ENCODE measurements at places on chromosomes 16 and 17. TPM values are rescaled to one million over a fixed set of nuclear protein-coding genes. Genes with fewer than 3 reads are reported as not detected.

DNA sequence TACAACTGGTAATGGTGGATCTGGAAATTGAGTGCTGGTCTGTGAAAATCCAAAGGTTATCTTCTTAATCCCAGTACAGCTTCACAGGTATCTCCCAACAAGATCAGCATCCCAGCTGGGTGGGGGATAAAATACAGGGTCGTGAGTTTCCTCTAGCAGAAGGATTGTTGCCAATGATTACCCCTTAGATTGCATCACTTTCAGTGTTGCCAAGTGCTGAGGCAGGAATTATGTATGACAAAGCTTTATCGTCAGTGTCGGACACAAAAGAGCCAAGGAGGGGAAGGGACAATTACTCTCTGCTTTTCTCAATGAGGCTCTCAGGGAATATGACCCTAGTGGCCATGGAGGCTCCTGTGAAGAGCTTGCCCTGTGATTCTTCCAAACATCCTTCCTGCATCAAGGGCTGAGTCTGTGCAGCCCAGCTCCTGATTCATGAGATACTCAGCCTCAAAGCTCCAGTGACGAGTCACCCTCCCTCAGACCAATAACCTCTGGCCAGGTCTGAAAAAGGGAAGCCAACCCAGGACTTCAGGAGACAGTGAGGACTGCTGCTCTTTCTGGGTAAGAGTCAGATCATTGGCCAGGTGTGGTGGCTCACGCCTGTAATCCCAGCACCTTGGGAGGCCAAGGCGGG, 15.0 kb downstream of the OR1F1 start:
- H3K27me3 ChIP-seq, result no peaks in the 10 kb centered on the region
- no peak overlapping the region for H3K4me3 ChIP-seq
- DNase-seq, result no peak
- H3K36me3 ChIP-seq, result no peaks in the 10 kb centered on the region
- no peak overlapping the region for H3K27ac ChIP-seq

DNA sequence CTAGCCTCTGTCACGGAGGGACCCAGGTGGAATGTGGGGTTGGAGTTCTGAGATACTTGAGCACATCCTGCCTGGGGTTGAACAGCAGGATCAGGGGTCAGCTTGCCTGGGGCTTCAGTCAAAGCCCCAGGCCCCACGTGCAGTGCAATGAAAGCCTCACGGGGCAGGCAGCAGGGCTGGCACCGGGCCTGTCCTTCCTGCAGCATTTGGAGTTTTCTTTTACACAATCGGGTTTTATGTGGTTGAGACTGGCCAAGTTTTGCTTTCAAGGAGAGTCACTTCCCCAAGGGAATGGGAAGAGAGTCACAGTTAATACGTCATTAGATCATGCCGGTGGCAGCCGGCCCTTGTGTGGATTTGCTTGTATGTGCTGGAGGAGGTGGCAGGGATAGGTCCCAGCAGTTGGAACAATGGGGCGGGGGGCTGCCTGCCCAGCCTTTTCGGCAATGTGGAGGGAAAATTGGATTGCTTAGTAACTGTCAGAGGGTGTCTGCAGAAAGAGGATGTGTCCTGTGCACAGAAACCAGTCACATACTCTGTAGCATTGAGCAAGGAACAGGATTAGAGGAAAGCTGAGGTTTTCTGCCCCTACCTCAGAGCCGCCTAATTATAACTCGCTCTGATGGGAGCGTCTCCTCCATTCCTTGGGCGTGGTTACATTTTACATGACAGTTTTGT, 4.5 kb downstream of the RMI2 start:
- H3K27me3 ChIP-seq, result no peaks in the 10 kb centered on the region
- DNase-seq, result no peak
- H3K4me3 ChIP-seq, result no peak overlapping the region
- no peak overlapping the region for H3K27ac ChIP-seq

DNA sequence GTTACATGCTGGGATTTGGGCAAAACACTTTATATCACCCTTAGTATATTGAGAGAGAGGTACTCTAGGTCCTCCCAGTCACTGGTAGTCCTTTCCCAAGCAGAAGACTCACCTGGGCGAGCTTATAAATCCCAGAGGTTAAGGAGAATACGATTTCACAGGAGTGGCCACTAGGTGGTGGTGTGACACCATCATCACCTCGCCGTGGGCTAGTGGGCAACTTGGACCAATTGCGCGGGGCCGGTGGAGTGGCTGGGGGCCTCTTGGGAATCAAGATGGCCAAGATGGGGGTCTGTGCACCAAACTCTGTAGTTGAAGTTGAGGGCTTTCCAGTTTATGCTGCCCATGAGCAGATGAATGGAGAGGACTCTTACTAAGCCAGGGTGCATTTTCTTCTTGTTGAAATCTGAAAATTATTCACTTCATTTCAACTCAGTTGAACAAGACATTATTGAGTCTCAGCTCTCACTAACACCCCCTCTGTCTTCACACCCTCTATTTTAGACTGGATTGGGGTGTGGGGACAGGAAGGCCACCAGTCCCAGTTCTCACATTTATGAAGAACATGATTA, 38.2 kb upstream of the PIRT start:
- peak; percentile 20 for DNase-seq
- no peaks in the 10 kb centered on the region for H3K36me3 ChIP-seq
- no peaks in the 10 kb centered on the region for H3K4me1 ChIP-seq
- no peak overlapping the region for H3K27ac ChIP-seq

DNA sequence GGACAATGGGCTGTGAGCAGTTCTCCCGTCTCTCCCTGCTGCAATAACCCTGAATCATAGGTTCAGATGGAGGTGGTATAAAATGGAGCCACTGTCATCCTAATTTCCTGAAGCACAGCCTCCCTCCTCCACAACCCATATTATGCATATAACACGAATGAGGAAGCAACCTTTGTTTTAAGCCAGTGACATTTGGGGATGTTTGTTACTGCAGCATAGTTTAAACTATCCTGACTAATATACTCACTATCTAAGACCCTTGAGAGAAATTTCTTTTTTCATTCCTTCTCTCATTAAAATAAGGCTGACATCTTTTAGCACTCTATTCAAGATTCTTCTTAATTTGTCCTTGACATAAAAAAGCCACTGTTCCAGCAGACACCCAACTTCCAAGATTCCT, 413.4 kb downstream of the SOX9 start:
- H3K27me3 ChIP-seq, result no peaks in the 10 kb centered on the region
- no peaks in the 10 kb centered on the region for H3K4me1 ChIP-seq
- no peaks in the 10 kb centered on the region for H3K36me3 ChIP-seq
- DNase-seq, result no peak
- H3K27ac ChIP-seq, result no peak overlapping the region

DNA sequence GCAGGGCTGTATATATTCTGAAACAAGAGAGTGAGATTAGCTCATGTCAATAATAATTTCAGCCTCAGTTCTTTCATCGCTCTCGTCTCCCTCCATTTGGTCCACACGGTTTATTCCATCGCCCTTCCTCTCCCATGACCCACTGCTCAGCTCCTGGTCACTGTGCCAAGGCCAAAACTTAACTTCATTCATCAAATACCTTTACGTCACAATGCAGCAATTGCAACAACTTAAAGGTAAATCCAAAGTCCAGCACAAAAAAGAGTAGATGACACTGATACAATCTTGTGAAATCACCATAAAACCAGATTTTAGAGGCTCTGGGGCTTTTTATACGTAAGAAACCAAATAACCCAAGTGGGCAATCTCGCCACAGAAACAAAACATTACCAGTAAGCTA, 72.0 kb downstream of the ANKRD11 start:
- no peak overlapping the region for H3K4me3 ChIP-seq
- no peak for DNase-seq
- no peaks in the 10 kb centered on the region for H3K36me3 ChIP-seq
- no peak overlapping the region for H3K27ac ChIP-seq
- peaks cover 32% of the 10 kb centered on the region for H3K4me1 ChIP-seq
- no peaks in the 10 kb centered on the region for H3K27me3 ChIP-seq

- H3K4me1 ChIP-seq, result no peaks in the 10 kb centered on the region
- H3K36me3 ChIP-seq, result no peaks in the 10 kb centered on the region
- H3K4me3 ChIP-seq, result no peak overlapping the region
- H3K27me3 ChIP-seq, result no peaks in the 10 kb centered on the region
- DNase-seq, result peak; percentile 11
Observed at GRCh38 chr16:84047206-84047605, 4.6 kb upstream of the SLC38A8 start.

GRCh38 chr16:30903596-30903995, 7.2 kb downstream of the CTF1 start:
- no peaks in the 10 kb centered on the region for H3K36me3 ChIP-seq
- no peaks in the 10 kb centered on the region for H3K27me3 ChIP-seq
- H3K27ac ChIP-seq, result no peak overlapping the region
- no peak for DNase-seq
- no peak overlapping the region for H3K4me3 ChIP-seq
- peaks cover 5% of the 10 kb centered on the region for H3K4me1 ChIP-seq

HSPB9 gene
- total RNA-seq, result 0.95 TPM

ANKS4B gene
- not detected for total RNA-seq
